Fibroblast of skin of right biceps (primary cell): ENCODE measurements at places on chromosomes 4 and X.
A peak's percentile ranks its signal among the peaks of the same experiment; 100 is the strongest.

DNA sequence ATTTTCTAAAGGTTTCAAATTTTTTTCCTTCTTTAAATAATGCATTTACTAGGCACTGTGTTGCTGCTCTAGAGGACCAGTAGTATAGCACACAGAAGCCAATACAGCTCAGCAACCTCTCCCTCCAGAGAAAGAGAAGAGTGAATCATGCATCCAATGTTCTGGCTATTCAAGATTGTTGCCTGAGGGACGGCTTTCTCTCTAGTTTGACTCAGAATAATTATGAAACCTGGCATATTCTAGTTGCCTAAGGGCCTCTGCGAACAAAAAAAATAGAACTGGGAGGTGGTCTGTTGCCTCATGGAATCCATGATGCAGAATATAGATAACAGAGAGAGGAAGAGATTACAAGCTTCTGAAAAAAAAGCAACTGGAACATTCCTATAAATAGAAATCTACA, 1233.3 kb upstream of the PABPC4L start:
- no peak for DNase-seq

DNA sequence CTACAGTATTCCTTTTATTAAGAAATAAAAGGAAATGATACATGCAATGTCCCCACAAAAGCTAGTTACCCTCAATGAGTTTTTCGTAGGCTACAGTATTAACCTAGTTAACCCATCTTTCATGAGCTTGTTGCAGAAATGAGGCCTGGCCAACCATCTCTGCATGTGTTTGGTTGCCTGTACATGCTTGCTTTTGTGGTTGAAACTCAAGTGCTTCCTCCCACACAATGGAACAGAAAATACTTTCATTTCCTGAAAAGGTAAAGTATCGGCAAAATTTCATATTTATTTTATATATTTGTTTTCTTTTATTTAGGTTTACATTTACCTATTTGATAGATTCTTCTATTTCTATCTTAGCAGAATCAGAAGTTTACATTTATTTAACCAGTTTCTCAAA, 214.6 kb upstream of the FAM241A start:
- DNase-seq: no peak

DNA sequence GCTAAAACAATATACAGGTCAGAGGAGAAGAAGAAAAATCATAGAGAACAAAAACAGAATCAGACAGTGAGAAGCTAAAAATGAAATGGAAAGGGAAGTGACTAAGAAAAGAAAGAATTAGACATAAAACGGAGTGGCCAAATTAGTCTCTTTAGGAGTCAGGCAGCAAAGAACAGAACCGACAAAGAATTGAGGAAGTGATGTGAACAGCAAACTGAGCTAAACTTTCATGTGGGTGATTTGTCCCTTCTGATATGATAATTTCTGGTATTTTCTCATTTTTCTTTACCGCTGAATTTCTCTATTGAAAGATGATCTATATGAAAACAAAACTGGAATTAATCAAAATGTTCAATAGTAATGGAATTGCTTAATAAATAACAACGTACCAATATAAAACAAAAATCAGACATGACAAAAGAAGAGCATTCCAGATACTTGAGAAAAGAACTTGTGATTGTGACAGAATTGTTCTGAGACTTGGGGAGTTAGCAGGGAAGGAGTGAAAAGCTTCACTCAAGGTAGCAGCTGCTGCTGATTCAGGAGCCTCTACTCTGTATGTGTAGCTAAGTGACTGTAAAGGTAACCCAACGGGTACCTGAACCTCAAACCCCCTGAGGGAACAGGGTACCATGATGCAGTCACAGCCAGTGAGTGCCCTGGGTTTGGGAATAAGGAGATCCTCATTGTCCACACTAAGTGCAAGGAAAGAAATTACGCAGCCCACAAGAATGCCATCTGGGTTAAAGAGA, 8.8 kb downstream of the TAPT1 start:
- DNase-seq: no peak

GRCh38 chr4:161680146-161680545, 483.7 kb downstream of the FSTL5 start:
- DNase-seq: no peak

GRCh38 chrX:155435744-155436112, 22.7 kb downstream of the F8A3 start:
- no peak for DNase-seq

- DNase-seq: peak; percentile 98
These were observed 66.7 kb upstream of the PGRMC2 start for GRCh38 chr4:128354205-128354821.

DNA sequence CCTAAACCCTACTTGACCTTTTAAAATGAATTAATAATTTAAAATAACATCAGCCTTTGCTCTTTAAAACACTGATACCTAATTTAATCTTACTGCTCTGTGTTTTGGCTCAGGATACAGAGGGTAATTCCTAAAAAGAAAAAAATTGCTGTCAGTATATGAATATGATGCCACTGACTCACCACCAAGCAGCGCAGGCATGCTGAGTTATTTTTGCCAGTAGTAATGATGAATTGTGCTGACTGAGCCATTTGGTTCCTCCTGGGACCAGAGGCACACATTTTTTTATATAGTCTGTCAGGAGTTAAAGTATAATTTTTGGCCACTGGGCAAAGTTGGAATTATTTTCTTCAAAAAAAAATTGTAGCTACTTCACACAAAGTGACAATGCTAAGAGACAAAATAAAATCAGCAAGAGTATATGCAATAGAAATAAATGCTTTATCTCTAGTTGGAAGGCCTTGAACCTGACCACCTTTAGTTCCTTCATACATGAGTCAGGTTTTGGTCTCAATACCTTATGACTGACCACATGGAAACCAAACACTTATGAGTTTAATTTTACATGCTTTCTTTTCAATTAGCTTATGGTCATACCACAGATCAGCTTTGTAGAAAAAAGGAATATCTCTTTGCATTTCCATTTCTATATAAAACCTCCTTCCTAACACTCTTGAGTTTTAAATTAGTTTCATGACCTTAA, 115.1 kb downstream of the PPP3CA start:
- peak; percentile 92 for DNase-seq

DNA sequence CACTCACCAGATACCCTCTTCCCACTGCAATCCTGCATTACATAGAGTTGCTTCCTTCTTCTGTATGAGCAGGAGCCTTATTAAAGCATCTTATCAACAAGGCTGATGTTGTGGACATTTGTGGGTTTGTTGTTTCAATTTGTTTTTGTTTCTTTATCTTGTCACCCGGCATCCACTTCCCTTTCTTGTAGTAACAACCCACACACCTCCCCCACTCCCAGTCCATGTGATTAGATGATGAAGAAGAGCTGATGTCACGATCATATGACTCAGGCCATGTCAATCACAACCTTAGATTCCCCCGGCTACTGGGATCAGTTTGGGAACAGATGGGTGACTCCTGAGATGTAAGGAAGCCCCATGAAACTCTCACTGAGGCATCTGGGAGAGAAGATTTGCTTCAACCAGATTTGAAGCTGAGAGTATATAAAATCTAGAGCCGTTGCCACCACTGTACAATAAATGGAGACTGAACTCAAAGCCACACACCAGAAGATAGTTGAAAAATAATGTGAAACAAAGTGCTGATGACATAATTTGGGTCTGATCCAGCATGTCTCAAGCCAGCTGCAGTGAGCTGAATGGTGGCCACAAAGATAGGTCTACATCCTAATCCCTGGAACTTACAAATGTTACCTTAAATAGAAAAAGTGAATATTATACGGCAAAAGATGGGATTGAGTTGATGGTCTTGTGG, 34.1 kb upstream of the SRD5A3 start:
- DNase-seq: no peak

DNA sequence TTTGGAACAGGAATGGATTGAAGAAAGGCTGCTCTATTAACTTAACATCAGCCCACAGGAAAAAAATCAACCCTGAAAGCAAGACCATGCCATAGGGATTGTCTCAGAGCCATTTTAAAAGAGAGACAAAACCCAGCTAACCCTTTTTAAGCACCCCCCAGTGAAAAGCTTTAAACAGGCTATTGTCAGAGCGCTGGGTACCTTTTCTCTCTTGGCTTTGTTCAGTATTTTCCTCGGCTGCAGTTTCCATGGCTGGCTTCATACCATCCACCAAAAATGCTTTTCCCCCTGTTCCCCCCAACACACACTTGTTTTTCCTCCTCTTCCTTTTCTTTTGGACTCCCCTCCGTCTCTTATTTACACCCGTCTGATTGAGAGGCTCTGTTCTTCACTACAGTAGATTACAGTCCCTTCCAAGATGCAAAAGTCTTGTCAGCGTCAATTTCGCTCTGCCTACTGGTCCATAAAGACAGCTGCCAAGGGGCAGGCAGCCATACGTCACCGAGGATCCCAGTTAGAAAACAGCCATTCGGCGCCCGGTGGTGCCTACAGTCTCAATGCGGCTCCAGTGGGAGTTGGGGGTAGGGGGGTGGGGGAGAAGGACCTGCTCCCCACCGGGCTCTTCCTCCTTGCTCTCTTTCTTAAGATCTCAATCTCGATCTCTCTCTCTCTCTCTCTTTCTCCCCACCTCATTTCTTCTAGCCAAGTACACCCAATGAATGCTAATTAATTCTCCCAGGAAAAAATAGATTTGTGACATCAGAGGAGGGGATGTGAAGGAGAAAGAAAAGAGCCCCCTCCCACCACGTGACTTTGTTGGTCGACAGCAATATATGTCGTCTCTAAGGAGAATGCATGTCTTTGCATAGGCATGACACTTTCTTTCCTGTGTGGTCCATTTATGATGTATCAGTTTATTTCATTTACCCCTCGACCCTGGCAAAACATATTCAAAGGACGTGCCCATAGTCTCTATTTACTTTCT, at the start of gene GPM6B:
Gene GPM6B (minus strand): TSS at position 451 of the 985 bp plus-strand sequence. CDS start 189 bp downstream, at position 262.
- DNase-seq: no peak

DNA sequence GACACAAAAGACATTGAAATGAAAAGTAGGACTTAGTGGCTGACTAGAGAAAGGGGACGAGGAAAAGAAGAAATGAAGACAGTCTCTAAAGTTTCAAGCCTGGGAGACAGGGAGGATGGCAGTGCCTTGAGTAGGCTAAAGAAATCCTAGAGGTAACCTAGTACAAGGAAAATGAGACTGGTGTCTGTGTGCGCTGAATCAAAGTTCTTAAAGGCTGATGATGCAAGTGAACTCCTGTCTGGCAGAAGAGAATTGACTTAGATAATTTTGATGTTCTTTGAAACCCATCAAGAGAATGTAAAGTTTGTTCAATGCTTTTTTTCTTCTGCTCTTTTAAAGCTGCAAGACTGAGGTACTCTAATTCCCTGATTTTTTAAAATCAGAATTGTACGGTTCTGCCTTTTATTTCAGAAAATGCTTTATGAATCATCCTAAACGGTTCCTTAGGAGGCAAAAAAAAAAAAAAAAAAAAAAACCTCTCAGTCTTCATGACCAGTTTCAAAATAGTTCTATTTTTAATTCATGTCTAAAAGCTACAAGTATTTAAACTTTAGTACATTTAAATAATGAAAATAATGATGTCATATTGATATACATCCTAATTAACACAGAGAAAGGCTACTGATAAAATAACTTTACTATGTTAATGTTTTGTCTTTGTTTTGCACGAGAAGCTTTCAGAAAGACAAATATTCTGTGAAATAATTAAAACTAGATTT, 189.8 kb downstream of the PPP3CA start:
- DNase-seq: no peak

DNA sequence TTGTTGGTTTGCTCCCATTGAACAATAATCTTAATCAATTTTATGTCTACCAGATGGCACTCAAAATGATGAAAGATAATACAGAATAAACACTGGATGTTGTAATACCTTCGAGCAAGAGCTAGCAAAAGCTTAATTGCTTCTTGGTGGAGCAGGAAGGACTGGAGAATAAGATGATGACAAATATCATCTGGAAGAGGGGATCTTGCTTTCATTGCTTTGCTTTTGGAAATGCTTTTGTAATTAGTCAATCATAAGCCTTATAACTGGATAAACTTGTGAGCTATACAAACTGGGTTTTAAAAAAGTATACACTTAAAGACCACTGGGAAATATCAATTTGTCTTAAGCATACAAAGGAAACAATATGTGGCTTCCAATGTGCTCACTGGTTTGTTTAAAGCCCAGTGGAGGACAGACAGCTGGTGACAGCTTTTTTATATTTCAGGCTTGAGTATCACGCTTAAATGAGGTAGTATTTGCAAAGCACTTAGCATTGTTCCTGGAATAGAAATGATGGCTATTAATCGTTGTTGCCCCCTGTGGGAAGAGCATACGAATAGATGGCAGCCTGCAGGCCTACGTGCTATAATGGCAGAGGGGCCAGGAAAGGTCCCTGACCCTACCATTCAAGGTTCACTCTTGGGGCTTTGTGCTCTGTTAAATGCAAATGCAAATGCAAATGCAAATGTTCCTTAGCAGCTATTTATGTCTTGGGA, 61.2 kb downstream of the TMEM150C start:
- peak; percentile 62 for DNase-seq

- peak; percentile 74 for DNase-seq
These were observed 3.7 kb downstream of the FGD1 start for GRCh38 chrX:54492340-54492739.

GRCh38 chrX:140342410-140342809, 162.5 kb downstream of the SOX3 start:
- no peak for DNase-seq

DNA sequence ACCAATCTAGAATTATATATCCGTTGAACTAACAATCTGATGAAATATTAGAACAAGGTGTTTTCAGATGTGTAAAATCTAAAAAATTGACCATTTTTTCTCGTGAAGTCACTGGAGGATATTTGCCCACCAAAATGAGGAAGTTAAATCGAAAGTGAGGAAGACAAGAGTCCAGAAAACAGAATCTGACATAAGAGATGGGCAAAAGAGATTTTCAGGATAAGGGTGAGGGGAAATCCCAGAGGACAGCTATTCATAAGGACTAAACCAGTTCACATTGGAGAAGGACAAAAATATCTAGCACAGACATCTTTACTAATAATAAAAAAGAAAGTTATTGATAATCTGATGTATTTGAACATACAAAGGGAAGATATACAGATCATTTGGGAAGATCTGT, 18.7 kb upstream of the ALG13 start:
- DNase-seq: no peak

DNA sequence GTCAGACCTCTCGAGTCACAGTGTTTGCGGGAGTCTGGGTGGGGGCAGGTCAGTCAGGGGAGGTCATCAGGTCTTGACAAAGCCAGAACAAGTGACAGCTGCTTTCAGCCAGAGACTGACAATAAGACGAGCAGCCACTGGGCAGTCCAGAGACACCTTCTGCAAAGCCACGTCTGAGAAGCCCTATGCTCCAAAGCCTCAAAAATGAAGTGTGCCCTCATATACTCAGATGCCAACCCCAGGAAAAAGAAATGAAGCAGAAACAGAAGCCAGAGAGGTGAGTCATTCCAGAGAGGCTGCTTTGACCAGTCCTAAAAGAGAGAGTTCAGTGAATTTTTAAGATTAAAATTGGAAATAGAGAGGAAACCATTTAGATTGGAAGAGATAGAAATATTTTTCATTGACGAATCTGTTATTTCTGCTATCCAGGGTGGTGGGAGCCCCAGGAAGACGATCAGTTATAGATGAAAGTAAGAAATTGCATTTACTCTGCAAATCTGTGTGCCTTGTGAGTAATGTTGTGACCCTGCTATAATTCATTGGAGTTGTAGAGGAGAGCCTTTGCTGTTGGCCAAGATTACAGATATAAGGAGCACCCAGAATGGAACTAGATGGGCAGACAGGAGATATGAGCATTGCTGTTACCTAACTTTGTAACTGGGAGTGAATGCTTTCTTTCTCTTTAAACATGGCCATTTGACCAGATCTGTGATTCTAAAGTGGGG, 77.9 kb downstream of the LRRC66 start:
- DNase-seq: no peak
